ENCODE measurements at places on chromosomes 13 and 19. TPM values are rescaled to one million over a fixed set of nuclear protein-coding genes. Genes with fewer than 3 reads are reported as not detected.
A peak's percentile ranks its signal among the peaks of the same experiment; 100 is the strongest.

GRCh38 chr19:3006075-3006767 is 22.9 kb downstream of the TLE2 start:
- no peaks in the 10 kb centered on the region for H3K27me3 ChIP-seq
- H3K4me1 ChIP-seq = peaks cover 9% of the 10 kb centered on the region
- H3K4me3 ChIP-seq = no peak overlapping the region
- DNase-seq = no peak

DNA sequence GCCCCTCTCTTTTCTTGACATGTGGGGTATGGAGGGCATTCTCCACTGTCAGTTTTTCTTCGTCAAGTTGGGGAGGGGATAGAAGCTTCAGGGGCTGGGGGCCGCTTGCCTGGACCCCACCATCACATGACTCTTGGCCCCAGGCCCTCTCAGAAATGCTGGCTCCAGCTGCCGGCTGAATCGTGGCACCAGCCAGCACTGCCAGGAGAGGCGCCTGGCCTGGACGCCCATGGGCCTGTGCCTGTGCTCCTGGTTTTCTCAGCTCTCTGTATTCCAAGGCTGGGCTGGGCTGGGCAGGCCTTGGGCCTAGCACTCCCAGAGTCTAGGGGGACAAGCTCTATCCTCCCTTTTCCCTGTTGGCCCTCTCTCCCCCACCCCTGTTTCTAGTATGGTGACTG is 38.6 kb downstream of the LYL1 start:
- H3K27ac ChIP-seq = no peak overlapping the region
- no peaks in the 10 kb centered on the region for H3K27me3 ChIP-seq
- H3K4me1 ChIP-seq = peaks cover 44% of the 10 kb centered on the region
- DNase-seq = no peak

- H3K27ac ChIP-seq = no peak overlapping the region
- no peaks in the 10 kb centered on the region for H3K4me1 ChIP-seq
- H3K4me3 ChIP-seq = no peak overlapping the region
- no peaks in the 10 kb centered on the region for H3K27me3 ChIP-seq
- H3K36me3 ChIP-seq = no peaks in the 10 kb centered on the region
Measured at GRCh38 chr13:28485996-28486543, 8.9 kb downstream of the FLT1 start.

DNA sequence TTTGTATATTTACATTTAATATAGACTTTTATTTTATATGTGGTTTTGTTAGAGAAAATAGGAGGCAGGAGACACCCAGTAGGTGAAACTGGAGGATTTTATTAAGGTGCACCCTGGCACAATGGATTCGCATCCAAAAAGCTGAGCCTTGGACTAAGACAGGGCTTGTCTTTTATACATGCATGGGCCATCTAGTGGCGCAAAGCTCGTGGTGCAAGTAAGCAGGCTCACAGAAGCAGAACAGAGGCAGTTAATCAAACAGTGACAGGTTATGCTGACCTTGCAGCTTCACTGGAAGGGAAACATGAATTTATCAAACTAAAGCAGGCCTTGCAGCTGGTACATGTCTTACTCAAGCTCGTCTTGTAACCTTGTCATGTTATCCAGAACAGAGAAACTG is 58.8 kb upstream of the ZNF681 start:
- H3K4me3 ChIP-seq = no peak overlapping the region
- no peak overlapping the region for H3K27ac ChIP-seq
- H3K36me3 ChIP-seq = no peaks in the 10 kb centered on the region
- peak; percentile 22 for DNase-seq
- H3K4me1 ChIP-seq = no peaks in the 10 kb centered on the region
- no peaks in the 10 kb centered on the region for H3K27me3 ChIP-seq

DNA sequence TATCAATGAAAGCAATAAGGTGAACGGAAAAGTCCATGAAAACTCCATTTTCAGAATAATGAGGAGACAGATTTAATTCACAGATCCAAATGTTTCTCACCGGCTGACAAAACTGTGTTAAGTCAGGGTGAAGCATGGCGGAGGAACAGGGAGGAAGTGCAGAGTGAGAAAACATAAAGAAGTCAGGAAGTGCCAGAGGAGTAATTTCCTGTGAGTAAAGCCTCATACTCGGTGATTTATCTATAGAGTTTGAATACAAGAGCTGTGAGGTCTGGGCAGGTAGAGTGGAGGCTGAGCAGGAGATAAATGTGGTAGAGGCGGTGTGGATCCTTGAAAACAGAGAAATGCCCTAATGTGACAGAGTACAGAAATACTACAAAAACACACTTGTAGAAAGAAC is 11.4 kb downstream of the CARD8 start:
- H3K27me3 ChIP-seq = no peaks in the 10 kb centered on the region
- peaks cover 11% of the 10 kb centered on the region for H3K4me1 ChIP-seq
- H3K4me3 ChIP-seq = no peak overlapping the region
- no peak for DNase-seq
- H3K27ac ChIP-seq = no peak overlapping the region
- H3K36me3 ChIP-seq = peaks cover 1% of the 10 kb centered on the region

DNA sequence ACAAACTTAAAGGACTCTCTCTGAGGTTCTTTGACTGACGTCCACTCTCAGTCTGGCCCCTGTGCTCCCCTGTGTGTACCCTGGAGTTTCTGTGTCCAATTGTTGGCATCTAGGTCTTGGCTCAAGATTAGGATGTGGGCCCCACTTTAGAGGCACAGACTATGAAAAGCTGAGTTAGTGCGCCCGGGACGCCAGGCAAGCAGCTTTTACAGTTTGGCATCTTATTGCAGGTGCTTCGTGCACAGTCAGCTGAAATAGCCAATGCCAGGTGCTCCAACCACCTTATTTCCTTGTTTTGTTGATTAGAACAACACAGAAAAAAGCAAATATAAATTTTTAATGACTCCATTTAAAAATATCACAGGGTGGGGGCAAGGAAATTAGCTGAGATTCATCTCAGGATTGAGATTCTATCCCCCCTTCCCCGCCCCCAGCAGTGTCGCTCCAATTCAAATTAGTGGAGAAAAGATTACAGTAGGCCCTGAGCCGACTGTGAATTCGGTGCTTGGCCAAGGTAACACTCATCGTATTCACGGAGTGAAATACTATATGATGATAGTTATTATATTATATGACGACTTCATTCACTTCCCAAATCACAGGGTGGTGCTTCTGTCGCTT is 4.3 kb downstream of the SOX1 start:
- no peak overlapping the region for H3K27ac ChIP-seq
- H3K36me3 ChIP-seq = no peaks in the 10 kb centered on the region
- no peak for DNase-seq
- H3K27me3 ChIP-seq = peaks cover 7% of the 10 kb centered on the region
- no peak overlapping the region for H3K4me3 ChIP-seq

DNA sequence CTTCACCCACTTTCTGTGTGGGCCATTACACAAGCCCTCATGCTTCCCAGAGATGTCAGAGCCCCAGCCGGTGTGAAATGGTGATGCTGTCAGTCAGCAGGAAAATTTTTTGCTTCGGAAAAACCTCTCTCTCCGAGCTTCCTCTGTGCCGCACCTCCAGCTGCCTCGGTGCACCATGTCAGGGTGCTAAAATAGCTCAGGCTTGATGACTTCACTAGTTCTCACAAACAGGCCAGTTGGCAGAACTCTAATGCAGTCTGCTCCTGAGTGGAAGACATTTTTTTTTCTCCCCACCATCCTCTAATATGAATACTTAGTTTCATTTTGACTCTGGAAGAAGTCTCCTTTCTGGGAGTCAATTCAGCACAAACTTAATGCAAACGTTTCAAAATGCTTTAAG is 71.3 kb downstream of the KLF12 start:
- no peak overlapping the region for H3K27ac ChIP-seq
- no peaks in the 10 kb centered on the region for H3K27me3 ChIP-seq
- DNase-seq = no peak
- H3K36me3 ChIP-seq = no peaks in the 10 kb centered on the region

DNA sequence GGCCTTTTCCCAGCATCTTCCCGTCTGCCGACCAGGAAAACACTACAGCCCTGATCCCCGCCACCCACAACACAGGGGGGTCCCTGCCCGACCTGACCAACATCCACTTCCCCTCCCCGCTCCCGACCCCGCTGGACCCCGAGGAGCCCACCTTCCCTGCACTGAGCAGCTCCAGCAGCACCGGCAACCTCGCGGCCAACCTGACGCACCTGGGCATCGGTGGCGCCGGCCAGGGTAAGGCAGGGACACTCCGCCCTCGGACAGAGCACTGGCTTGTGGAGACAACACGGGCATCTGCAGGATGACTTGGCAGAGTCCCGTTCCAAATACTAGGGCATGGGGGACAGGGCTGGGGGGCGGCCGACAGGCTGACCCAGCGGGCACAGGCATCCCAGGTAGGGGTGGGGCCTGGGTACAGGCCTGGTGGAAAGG is 31.1 kb downstream of the COMP start:
- no peaks in the 10 kb centered on the region for H3K27me3 ChIP-seq
- H3K36me3 ChIP-seq = no peaks in the 10 kb centered on the region
- peaks cover 27% of the 10 kb centered on the region for H3K4me1 ChIP-seq
- H3K27ac ChIP-seq = no peak overlapping the region
- no peak for DNase-seq
- H3K4me3 ChIP-seq = no peak overlapping the region

DNA sequence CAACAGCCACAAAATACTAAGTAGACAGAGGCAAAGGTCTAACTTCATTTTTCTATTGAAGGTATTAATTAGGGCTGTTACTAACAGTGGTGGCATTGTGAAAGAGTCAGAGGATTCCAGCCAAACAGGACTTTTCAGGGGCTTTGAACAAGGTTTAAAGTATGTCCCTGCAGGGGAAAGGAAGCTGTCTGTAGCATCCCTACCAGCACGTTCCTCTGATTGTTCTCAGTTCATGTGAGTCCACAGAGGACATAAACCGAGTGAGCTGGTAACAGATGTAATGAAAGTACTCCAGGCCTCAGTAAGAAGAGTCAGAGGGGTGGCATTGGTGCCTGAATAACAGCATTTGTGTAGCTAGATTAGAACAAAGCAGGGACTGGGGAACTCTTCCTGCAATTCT is 15.3 kb upstream of the SPATA13 start:
- no peak overlapping the region for H3K4me3 ChIP-seq
- H3K27ac ChIP-seq = no peak overlapping the region
- no peaks in the 10 kb centered on the region for H3K36me3 ChIP-seq
- H3K4me1 ChIP-seq = peaks cover 55% of the 10 kb centered on the region
- no peak for DNase-seq

DNA sequence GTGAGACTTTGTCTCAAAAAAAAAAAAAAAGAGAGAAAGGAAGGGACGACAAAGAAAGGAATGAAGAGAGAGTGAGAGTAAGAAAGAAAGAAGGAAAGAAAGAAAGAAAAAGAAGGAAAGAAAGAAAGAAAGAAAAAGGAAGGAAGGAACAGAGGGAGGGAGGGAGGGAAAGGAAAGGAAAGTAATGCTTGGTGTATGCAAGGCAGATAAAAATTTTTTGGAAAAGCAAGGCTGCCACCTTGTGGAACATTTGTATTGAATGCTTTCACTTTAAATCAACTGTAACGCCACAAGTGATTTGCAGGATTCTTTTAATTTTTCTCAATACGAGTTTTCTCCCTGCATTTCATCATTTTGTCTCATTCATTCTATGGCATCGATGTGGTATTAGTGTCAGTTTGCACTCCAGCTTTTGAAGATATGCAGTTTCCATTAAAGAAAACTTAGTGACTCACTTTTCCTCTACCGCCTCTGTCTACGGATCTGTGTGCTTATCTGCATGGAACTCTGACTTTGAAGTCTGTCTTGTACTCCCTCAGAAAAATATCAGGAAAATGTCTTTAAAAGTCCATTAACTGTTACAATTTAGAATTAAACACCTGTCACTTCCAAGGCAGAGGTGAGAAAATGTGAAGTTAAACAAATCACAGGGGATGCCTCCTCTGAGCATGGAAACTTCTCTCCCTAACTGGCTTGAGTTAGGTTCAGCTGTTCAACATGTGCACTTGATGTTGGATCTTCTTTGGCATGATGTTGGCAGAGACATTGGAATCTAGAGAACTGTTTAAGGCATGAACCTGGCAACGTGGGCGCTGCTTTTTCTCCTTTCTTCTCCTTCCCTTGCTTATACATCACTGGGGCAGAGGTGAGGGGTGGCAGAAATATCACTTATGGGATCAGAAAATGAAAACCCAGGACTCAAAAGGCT is 20.0 kb upstream of the ZDHHC20 start:
- H3K4me3 ChIP-seq = peak overlapping the region; percentile 8
- DNase-seq = peak; percentile 72
- no peaks in the 10 kb centered on the region for H3K27me3 ChIP-seq
- no peak overlapping the region for H3K27ac ChIP-seq

DNA sequence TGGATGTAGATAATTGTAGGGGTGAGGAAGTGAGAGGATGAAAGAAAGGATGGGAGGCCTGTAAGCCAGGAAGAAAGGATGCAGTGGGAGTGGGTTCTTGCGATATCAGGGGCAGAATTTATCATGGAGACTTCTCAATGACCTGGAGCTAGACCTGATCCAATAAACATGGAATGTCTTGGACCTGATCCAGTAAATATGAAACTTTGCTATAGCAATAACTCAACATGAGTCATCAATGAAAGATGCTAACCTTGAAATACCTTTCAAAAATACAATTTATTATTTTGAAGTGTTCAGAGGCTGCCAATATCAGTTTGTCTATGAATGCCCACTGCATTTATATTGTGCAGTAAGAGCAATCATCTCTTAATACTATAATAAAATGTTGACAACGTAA is 279.5 kb downstream of the POU4F1 start:
- H3K4me3 ChIP-seq = no peak overlapping the region
- no peaks in the 10 kb centered on the region for H3K4me1 ChIP-seq
- no peak for DNase-seq
- no peaks in the 10 kb centered on the region for H3K27me3 ChIP-seq

- no peaks in the 10 kb centered on the region for H3K4me1 ChIP-seq
- H3K27me3 ChIP-seq = no peaks in the 10 kb centered on the region
- no peaks in the 10 kb centered on the region for H3K36me3 ChIP-seq
- H3K4me3 ChIP-seq = no peak overlapping the region
Measured at GRCh38 chr19:16301999-16302694, 22.5 kb upstream of the KLF2 start.

- H3K36me3 ChIP-seq = no peaks in the 10 kb centered on the region
- no peaks in the 10 kb centered on the region for H3K27me3 ChIP-seq
- DNase-seq = no peak
- no peak overlapping the region for H3K4me3 ChIP-seq
Measured at GRCh38 chr13:83710133-83710515, 172.2 kb downstream of the SLITRK1 start.

DNA sequence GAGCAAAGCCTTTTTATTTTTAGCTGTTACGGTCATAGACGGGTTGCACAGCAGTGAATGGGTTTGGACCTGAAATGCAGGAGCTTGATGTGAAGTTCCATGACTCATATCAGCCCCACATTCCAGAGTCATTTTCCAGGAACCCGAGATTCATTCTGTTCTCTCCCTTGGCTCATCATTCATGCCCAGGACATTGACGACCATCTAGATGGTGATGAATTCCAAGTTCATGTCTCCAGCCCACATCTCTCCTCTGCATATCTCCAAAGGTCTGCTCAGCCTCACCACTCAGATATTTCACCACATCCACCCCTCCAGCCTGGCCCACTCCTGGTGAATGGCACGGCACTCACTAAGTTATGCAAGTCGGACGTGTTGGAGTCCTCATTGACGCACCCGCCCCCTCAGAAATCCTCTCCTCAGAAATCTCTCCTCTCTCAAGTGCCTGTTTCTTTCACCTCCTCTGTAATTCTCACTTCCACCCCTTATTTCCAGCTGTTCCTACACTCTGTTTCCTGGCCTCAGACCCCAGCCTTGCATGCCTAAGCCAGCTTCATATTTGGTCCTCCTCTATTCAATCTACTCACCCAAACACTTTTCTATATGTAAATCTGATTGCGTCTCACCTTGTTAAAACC is 83.1 kb downstream of the ALOX5AP start:
- H3K36me3 ChIP-seq = no peaks in the 10 kb centered on the region
- no peak for DNase-seq
- H3K27ac ChIP-seq = no peak overlapping the region
- H3K4me1 ChIP-seq = peaks cover 48% of the 10 kb centered on the region

ZNF426 gene
- 14.9 TPM for total RNA-seq

ZNF20 gene
- 9.7 TPM for total RNA-seq

ZNF567 gene
- total RNA-seq = 9.3 TPM

BAX gene
- 167 TPM for total RNA-seq

ZNF714 gene
- total RNA-seq = 27.8 TPM

CCNE1 gene
- total RNA-seq = 50.6 TPM

CPB2 gene
- total RNA-seq = 94.9 TPM

Measured in HepG2 (cell line).